Kidney tubule cell (primary cell): ENCODE measurements at places on chromosomes 4 and X.

GRCh38 chrX:129641941-129642340 lies 12.8 kb downstream of the APLN start:
- DNase-seq: peak; percentile 23

DNA sequence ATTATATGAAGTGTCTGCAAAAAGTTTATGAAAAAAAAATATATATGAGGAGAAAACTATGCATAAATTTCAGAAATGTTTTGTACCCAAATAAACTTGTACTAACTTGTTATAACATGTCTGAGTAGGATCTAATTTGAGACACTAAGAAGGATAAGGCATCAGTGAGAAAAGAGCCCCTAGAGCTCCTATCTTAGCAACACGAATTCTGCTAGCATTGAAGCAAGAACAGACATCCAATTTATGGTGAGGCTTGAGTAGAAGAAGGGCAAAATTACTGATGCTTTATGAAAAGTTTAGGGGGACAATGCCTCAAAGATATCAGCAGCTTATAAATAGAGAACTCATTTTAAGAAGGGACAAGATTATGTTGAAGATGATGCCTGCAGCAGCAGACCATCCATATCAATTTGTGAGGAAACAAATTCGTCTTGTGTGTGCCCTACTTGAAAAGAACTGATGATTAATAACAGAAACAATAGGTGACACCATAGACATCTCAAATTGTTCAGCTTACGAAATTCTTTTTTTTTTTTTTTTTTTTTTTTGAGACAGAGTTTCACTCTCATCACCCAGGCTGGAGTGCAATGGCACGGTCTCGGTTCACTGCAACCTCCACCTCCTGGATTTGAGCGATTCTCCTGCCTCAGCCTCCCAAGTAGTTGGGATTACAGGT lies 35.7 kb upstream of the ADAM29 start:
- DNase-seq: no peak

GRCh38 chr4:68271851-68272357 lies 26.4 kb upstream of the TMPRSS11B start:
- DNase-seq: peak; percentile 82

GRCh38 chr4:183543435-183543834 lies 38.6 kb downstream of the ING2 start:
- DNase-seq: no peak

- DNase-seq: no peak
These were observed 33.9 kb upstream of the BLTP1 start for GRCh38 chr4:122118243-122118642.

GRCh38 chr4:80431203-80431965 lies 95.9 kb downstream of the CFAP299 start:
- no peak for DNase-seq

DNA sequence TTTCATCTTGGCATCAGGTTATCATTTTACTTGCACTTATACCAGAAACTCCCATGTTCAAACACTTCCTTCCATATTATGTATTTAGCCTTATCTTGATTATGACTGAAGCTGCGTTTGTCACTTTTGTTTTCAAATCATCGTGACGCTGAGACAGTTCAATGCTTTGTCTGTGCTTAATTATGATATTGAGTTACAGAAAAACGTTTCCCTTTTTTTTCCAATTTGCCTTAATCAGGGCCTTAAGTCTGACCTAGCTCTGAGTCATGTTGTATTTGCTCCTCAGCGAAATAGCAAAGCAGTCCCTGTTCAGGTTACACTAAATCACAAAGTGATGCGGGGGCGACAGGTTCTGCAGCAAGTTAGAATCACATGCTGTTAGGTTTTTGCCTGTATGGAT lies 254.7 kb downstream of the AFF2 start:
- DNase-seq: no peak

- DNase-seq: no peak
These were observed 2.5 kb downstream of the NAA10 start for GRCh38 chrX:153932220-153932915.

DNA sequence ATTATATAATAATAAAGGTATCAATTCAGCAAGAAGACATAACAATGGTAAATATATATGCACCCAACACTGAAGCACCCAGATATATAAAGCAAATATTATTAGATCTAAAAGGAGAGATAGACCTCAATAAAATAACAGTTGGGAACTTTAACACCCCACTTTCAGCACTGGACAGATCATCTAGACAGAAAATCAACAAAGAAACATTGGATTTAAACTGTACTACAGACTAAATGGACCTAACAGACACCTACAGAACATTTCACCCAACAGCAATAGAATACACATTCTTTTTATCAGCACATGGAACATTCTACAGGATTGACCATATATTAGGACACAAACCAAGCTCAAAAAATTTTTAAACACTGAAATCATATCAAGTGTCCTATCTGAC lies 76.6 kb downstream of the CBR4 start:
- no peak for DNase-seq

DNA sequence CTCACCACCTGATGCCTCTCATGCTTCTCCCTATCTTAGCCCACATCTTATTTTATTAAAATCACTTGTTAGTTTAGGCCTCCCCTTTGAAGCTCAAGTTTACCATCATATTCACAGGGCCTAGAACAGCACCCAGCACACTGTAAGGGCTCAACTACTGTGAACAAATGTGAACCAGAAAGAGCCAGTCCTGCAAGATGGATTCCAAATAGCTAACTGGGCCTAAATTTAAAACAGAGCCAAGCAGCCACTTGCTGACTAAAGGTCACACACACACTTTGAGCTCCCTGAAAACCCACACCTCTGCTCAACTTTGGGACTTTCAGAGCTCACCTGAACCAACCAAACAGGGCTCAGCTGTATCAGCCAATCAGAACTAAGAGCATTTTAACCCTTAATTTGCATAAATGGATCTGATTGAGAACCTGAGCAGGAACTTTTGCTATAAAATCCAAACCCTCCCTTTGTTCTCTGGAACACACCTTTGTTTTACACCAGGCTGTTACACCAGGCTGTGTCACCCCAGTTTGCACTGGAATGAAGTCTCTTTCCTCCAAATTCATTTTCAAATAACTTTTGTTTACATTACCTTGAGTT lies 62.1 kb upstream of the EXOC1L start:
- no peak for DNase-seq

DNA sequence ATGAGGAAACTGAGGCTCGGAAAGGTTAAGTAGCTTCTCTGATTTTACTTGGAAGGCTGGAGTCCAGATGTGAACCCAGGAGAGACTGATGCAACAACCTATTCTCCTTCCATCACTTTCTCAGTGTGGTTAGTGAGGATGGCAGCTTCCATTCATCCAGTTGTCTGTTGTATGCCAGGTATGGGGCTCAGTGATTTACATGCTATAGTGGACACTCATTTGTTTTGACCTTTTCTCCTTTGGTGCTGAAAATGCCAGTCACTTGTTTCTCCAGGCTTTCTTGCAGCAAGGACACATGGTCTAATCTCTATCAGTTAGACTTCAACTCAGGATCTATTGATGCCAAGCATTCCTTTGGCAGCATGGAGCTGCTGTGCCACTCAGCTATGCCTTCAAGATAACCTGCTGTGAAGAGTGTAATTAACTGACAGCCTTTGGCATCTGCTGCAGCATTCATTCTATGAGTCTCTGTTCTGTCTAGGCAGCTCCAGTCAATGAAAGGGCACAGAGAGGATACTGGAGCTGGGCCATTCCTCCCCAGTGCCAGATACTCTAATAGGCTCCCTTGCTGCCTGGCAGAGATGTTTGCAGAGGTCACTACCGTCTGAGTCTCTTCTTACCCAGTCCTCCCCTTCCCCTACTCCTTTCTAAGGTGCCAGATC lies 11.0 kb upstream of the CWH43 start:
- DNase-seq: no peak

DNA sequence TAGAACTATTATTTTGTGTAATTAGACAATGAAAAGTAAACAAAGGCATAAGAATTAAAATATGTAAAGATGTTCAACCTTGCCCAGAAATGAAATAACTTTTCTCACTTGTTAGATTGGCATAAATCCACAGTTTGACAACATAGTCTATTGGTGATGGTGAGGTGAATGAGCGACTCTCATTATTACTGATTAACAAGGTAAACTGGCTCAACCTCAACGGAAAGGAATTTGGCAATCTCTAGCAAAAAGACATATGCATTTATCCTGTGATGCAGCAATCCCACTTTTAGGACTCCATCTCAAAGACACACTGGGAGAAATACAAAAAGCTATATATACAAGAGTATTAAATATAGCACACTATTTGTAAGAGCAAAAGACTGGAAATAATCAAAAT lies 22.3 kb downstream of the UBA6 start:
- DNase-seq: peak; percentile 71

DNA sequence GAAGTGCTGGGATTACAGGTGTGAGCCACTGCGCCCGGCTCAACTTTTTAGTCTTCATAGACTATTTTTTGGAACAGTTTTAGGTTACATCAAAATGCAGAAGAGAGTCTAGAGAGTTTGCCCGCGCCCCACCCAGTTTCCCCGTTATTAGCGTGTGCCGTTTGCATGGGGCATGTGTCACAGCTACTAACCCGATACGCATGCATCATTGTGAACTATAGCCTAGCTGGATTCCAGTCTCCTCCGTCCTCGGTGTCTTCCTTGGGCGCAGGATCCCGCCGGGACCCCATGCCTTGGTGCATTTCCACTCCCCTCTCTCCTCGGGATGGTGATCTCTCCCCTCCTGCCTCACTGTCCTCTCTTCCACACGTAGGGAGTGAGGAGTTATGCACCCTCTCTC lies 85.5 kb upstream of the ADRA2C start:
- DNase-seq: no peak

DNA sequence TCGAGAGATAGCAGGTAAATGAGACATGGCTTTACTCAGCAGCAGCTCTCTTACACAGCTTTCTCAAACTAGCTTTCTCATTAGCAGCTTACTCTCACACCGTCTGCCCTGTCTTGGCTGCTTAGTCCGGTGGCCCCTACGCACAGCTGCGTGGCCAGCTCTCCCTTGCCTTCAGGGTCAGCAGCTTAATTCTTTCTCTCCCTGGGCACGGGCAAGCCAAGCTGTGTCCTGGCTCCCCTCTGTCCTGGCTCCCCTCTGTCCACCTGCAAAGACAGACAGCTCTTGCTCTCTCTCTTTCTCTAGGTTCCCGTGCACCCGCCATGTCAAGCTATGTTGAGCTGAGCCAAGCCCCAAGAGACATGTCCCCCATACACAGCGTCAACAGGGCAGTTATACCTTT lies 39.4 kb downstream of the ZNF185 start:
- DNase-seq: no peak

DNA sequence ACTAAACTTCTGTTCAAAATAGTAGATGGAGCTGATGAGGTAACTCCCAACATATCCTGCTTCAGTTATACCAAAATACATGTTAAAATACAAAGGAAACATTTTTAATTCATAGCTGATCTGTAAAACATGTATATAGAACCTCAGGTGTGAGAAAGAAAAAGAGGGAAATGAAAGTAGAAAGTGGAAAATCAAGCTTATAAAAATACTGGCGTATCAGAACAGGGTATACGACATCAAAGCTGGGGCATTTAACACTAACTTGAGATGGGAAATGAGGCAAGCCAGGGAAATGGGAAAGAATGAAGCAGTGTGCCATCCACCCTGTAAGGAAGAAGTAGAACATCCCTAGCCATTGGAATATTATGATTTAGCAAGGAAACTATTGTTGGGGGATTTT lies 767.5 kb downstream of the DMD start:
- DNase-seq: no peak

DNA sequence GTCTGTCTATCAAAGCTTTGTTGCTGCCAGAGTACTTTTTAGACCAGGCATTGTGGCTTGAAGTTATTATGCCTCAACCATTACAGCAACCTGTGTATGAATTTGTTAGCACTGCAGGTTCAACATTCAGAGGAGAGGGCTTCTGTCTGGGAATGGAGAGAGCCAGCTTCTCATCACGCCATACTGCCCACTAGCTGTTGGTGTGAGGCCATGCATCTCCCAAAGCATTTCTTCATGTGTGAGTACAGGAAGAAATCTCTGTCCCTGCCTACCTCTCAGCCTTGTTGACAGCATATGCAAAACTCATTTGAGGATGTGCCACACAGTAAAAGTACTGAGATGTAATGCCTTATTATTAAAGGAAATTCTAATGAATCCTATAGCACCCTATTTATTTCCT lies 76.9 kb upstream of the PPARGC1A start:
- peak; percentile 14 for DNase-seq

DNA sequence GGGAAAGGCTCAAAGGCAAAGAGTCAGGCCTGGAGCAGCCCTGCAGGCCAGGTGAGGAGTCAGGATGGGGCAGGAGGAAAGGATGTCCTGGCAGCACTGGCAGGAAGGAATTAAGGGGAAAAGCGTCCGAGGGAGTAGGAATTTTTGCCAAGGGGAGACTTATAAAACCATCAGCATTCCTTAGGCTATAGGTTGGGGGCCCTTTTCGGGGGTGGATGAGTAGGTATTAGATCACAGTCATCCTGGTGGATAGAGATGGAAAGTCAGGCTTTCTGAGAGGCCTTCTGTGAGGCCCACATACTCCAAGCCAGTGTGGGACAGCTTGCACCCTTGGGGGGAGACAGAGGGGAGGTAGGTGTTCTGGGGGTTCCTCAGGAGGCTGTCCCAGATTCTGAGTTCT lies 12.3 kb downstream of the STARD8 start:
- DNase-seq: no peak

DNA sequence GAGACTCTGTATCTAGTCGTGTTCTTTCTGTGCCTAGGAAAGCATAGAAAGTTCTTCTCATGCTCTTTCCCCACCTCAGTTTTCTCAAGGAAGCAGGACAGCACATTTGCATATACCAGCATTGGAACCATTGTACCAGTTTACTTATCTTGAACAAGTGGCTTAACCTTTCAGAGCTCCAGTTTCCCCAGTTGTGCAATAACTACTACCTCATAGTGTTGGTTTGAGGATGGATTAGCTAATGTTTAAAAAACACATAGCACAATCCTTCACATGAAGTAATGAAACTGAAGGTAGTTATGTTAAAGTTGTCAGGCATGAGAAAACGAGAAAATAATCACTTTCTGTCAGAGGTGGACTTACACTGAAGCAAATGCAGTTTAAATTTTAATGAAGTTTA lies 92.2 kb upstream of the H2AZ1 start:
- DNase-seq: peak; percentile 60

GRCh38 chr4:73875401-73875800 lies 6.2 kb downstream of the CXCL1 start:
- no peak for DNase-seq

GRCh38 chr4:55396308-55397125 lies 760 bp downstream of the TMEM165 start:
- peak; percentile 50 for DNase-seq

DNA sequence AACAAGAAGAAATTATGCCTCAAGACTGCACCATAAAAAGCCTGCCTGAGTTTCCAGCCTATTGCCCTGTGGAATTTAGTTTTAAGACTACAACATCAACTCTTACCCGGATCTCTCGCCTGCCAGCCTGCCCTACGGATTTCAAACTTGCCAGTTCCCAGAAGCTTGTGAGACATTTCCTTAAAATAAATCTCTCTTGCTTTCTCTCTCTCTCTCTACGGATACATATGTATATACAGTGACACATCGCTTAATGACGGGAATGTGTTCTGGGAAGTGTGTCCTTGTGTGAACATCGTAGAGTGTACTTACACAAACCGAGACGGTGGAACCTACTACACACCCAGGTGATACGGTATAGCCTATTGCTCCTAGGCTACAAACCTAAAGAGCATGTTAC lies 79.5 kb downstream of the CLNK start:
- no peak for DNase-seq

- DNase-seq: peak; percentile 80
These were observed 667.6 kb downstream of the PCDH18 start for GRCh38 chr4:136864604-136865185.
